IMR-90 (cell line): ENCODE measurements at places on chromosomes 12 and 14. TPM values are rescaled to one million over a fixed set of nuclear protein-coding genes. Genes with fewer than 3 reads are reported as not detected.

Gene OVCH1
- 0.05 TPM in 1 of 2 replicates, not detected in the other for polyA plus RNA-seq

Gene BRI3BP
- polyA plus RNA-seq, result 2.5 and 2.8 TPM in 2 replicates

DNA sequence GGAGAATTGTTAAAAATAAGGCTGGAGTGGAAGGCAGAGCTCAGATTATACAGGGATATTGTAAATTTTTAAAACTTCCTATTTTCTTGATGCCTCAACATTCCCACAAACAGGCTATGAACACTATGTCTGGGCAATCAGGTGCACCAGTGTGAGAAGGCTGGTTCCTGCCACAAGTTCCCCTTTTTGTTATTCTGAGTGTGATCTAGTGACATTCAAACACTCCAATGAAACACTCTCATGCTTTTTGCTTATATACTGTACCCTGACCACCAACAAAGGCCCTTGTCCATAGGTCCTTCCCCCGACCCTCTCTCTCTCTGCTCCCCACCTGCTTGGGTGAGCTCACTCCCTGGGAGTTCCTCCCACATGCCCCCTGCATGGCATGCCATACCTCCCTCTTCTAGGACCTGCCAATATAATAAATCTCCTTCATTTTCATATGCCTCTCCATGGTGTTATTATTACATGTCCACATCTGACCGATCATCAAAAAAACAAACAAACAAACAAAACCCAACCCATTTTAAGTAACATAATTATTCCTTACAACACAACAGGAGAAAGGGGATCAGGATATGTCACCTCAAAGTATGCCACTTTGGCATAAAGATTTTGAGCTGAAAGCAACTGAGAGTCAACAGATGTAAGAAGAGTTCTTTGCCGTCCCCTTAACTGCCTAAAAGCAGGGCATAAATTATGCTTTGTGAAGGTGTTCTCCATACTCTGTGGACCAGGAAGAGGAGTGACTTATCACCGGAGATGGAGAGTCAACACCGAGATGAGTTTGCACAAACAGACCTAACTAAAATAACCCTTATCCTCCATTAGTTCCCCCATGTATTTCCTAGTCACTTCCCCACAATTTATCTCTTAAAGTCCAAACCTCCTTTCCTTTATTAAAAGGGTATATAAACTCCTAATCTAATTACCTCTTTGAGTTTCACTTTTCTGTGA lies 42.5 kb upstream of the CATSPERB start:
- DNase-seq, result no peak

DNA sequence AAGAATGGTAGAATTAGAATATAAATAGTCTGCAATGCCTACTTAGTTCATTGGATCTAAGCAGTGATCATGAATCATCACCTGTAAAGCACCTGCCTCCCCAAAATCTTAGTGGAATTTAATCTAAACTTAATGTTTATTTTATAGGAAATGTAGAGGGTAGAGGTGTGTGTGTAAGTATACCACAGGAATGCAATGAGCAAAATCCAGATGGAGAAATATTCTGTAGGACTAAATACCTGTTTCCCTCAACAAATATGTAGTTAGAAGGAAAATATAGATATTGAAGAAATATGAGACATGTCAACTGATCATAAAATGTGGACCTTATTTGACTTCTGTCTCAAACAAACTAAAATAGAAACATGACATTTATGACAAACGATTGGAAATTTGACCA lies 839.2 kb upstream of the FBXO33 start:
- no peak for DNase-seq

- DNase-seq, result no peak
Observed at GRCh38 chr12:56234746-56235436, 5.0 kb downstream of the SLC39A5 start.

GRCh38 chr14:54629635-54630360 lies 62.9 kb downstream of the SAMD4A start:
- no peak for DNase-seq

GRCh38 chr12:110370732-110371231 lies 32.7 kb downstream of the ANAPC7 start:
- no peak for DNase-seq

GRCh38 chr14:65255583-65256461 lies 153.5 kb upstream of the MAX start:
- DNase-seq, result no peak

GRCh38 chr12:12909228-12909994 lies 18.0 kb downstream of the GPRC5A start:
- DNase-seq, result no peak
